Panc1 (cell line): ENCODE measurements at places on chromosomes 7 and 10.

DNA sequence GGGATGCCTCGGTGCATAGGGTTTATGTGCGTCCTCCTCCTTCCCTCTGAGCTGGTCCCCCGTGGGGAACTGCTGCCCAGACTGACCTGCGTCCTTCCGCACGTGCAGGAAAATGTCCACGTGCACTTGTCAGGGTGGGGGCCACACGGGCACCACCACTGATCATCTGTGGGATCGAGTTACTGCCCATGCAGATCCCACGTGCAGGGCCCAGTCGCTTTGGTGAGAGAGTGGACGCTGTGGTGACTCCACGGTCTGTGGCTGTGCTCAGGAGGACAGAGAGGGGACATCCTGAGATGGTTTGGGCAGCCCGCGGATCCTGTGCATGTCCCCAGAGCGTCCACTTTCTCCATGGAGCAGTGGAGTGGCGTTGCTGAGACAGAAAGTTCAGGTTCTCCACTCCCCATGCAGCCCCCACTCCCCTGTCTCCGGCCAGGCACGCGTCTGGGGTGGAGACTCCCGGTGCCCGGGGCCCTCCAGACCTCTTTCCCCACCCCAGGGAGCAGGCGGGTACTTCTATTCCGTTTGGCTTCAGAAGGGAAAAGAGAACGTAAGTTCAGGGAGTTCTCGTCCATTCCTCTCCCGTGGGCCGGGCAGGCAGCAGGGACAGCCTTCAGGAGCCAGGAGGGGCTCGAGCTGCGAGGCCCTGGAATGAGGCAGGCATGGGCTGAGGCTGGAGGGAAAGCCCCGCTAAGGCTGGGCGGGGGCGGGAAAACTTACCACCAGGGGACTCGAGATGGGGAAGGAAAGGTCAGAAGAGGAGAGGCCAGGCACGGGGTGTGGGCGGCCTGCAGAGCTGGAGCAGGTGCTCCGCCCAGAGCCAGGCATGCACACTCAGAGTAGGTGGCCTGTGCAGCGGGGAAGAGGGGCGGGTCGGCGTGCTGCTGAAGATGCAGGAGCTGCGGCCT lies 59.9 kb downstream of the EGFR start:
- no peak for DNase-seq

DNA sequence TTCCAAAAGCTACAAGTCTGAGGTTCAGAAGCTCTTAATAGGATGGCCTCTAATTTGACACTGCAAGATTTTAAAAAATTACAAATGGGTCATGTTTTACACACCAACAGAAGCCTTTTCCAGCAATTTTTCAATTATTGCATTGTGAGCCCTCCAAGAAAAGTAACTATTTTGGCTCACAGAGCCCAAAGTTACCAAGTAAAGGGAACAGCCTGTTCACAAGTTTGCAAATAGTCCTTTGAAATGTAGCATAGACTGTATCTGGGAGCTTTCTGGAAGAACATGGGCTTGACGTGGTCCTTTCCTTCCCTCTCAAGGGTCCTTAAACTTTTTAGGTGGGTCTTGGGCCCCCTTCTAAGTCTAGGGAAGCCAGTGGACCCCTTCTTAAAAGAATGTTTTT lies 1.3 kb upstream of the GDF10 start:
- no peak for DNase-seq

- no peak for DNase-seq
Measured at GRCh38 chr10:101330631-101331225, 23.2 kb upstream of the BTRC start.

DNA sequence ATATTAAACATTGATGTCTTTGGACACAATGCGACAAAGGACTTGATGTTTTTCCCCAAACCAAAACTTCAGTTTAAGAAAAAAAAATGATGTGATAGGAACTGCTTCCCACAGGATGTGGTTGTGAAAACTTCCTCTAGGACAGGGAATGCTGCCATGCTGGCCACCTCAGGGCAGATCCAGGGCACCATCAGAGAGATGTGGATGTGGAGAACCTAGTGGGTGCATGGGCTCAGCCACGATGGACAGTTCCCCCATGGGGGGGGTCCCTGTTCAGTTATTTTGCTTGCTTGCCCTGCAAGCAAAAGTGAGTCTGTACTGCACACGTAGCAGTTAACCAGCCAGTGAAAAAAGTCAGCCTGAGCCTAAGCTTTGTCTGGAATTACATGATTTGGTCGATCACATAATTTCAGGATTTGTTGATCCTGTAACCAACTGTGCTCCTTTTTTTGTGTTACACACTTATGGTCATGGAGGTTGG lies 36.3 kb downstream of the LAMB4 start:
- no peak for DNase-seq

DNA sequence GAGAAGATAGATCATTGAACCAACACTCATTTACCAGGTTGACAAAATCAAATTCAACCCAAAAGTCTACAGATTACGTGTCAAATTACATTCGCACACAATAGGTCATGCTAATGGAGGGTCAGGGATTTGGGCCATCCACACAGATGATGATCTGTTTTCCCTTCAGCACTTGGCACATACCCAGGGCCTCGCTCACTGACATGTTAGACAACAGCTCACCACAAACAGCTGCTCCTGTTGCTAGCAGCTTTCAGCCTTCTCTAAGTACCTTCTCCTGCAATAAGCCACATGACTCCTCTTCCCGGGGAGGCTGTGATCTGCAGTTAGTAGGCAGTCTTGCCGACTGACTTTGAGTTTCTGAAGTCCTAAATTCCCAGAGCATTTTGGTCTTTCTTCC lies 18.4 kb downstream of the NKX2-3 start:
- no peak for DNase-seq
